ENCODE measurements at places on chromosomes 6 and 20. TPM values are rescaled to one million over a fixed set of nuclear protein-coding genes. Genes with fewer than 3 reads are reported as not detected.

- DNase-seq = peak; percentile 31
- H3K36me3 ChIP-seq = no peaks in the 10 kb centered on the region
- peaks cover 30% of the 10 kb centered on the region for H3K4me1 ChIP-seq
- H3K4me3 ChIP-seq = no peak overlapping the region
Measured at GRCh38 chr20:53826597-53827291, 233.1 kb upstream of the ZNF217 start.

GRCh38 chr6:32867554-32868256, 13.7 kb downstream of the PSMB9 start:
- no peaks in the 10 kb centered on the region for H3K36me3 ChIP-seq
- no peaks in the 10 kb centered on the region for H3K27me3 ChIP-seq
- no peak for DNase-seq
- H3K4me3 ChIP-seq = no peak overlapping the region

DNA sequence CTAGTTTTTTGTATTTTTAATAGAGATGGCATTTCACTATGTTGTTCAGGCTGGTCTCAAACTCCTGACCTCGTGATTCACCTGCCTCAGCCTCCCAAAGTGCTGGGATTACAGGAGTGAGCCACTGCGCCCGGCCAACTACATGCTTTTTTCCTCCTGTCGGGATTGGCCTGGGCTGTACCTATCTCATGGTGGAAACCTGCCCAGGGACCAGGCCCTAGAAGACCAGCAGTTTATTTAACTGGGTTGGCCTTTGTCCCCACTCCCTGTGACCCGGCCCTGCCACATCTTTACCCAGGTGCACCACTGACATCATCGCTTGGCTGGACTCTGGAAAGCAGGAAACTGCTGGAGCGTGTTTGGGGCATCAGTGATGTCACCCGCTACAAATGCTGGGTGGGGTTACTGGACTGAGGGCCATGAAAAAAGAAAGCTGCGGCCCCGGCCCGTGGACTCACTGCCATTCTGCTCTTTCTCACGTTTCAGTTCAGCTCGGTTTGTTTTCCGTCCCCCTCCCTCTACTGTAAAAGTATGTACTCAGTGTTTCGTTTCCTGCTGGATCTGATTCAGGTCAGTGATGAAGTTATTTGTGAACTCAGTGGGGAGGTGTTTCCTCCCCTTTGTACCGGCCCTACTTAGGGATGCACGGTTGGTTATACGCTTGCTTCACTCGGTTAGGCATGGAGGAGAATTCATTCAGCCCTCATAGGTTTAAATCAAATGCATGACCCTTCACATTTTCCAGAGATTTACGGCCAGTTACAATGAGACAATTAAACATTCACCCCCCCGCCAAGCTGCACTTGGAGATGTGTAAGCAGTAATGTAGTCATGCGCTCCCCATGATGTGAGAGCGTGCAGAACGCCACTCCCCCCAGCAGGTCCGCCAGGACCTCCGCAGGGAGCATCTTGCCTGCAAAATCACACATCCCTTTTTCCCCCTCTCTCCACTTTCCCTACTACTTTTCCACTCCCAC, 179.3 kb downstream of the MTHFD1L start:
- H3K4me3 ChIP-seq = peak overlapping the region; percentile 17
- no peaks in the 10 kb centered on the region for H3K36me3 ChIP-seq
- peak overlapping the region; percentile 72 for H3K27ac ChIP-seq
- DNase-seq = peak; percentile 91
- H3K4me1 ChIP-seq = peaks cover 13% of the 10 kb centered on the region

DNA sequence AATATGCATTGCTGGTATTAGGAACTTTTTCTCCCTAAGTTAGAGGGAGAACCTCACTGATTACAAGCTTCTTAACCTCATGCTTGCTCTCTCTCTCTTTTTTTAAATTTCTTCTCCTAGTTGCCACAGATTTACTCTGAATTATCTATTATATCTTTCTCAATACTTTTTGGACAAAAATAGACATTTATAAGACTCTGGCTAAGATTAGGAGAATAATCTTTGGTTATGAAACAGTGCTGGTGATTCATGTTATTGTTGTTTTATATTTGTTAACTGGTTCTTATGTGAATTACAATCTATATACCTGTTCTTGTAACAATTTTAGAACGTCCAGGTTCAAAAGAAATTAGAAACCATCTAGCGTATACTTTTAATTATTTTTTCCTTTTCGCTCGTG, 187.8 kb downstream of the OGFRL1 start:
- H3K4me3 ChIP-seq = no peak overlapping the region
- H3K27ac ChIP-seq = no peak overlapping the region
- no peaks in the 10 kb centered on the region for H3K27me3 ChIP-seq
- DNase-seq = no peak
- no peaks in the 10 kb centered on the region for H3K36me3 ChIP-seq
- H3K4me1 ChIP-seq = no peaks in the 10 kb centered on the region

Gene AIG1
- total RNA-seq = 9.3 TPM

Gene ARMC12
- 0.75 TPM for total RNA-seq

Gene ECI2
- total RNA-seq = 66.1 TPM

Gene SLC12A5
- 1.2 TPM for total RNA-seq

Gene RWDD1
- 26.0 TPM for total RNA-seq

Data from pancreas (tissue), 10 donors.